IMR-90 (cell line): ENCODE measurements at places on chromosomes 5 and 9. TPM values are rescaled to one million over a fixed set of nuclear protein-coding genes. Genes with fewer than 3 reads are reported as not detected.

ARID3C gene
- total RNA-seq, result not detected in 2 replicates

DNA sequence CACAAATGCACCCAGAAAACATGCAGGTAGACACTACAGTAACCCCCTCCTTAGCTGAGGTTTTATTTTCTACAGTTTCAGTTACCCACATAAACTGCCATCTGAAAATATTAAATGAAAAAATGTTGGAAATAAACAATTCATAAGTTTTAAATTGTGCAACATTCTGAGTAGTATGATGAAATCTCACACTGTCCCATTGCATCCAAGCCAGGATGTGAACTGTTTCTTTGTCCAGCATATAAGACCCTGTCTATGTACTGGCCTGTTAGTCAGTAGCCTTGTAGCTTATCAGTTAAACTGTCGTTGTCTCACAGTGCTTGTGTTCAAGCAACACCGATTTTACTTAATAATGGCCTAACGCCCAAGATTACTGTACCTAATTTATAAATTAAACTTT, 630.5 kb downstream of the ANXA1 start:
- DNase-seq, result no peak

DNA sequence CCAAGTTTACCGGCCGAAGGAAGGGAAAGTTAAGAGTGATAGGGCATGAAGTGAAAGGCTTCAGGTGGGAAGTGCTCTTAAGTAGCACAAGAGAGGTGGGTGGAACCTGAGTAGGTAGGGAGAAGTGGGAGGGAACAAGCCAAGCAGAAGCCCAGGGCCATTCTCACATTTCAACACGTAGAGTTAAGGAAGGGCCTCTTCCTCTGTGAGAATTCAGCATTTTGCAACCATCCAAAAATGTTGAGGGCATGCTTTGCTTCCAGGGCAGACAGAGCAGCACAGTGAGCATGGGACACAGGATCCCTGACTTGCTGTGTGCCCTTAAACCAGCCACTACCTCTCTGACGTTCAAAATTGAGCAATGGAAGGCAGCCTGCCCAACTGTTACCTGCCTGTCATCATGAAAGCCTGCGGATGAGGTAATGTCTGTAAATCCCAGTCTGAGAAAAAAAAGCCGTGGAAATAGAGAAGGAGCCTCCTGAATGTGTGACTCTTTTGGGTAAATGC, 3.3 kb downstream of the CYFIP2 start:
- DNase-seq, result no peak

HMHB1 gene
- total RNA-seq, result not detected in 2 replicates

DNA sequence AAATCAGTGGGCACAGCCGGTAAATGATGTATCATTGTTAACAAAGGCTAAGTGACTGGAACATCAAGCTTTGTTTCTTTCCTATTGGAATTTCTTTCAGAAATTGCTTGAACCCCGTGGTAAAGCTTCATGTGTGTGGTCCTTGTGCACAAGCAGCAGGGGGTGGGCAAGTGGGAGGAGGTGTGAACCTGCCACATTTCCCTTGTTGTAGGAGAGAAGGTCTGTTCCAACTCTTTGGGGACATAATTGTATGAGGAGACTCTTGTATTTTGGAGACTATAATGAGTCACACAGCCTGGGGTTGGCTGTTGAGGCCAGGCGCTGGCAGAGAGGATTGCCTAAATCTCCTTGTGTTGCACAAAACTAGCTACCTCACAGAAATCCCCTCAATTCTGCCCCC, 620.5 kb downstream of the IRX1 start:
- DNase-seq, result no peak

SLIT3 gene
- 0.18 and 0.28 TPM in 2 replicates for total RNA-seq

DNA sequence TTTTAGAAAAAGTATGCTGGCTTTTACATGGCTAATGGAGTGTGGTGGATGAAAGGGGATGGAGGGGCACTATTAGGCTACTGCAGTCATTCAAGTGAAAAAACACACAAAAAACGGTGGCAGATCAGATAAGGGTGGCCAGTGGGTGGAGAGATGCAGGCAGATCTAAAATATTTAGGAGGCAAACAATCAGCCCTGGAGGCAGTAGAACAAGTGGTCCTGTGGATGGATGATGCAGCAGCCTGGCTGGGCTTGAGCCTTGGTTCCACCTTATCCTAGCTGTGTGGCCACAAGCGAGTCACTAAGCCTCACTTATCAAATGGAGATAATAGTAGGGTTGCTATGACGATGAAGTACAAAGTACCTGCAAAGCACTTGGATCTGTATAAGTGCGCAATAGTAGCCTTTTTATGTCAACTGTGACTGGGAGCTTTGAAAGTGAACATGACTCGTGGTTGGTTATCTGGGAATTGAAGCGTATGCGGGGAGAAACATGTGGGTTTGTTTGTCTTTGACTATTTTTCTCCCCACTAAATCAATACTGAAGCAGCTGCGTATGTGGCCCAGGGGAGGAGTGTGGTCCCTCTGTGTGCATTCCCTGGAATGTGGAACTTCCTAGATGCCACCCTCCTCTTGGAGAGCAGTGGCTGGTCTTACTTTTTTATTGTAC, 20.2 kb downstream of the NSG2 start:
- DNase-seq, result no peak

DNA sequence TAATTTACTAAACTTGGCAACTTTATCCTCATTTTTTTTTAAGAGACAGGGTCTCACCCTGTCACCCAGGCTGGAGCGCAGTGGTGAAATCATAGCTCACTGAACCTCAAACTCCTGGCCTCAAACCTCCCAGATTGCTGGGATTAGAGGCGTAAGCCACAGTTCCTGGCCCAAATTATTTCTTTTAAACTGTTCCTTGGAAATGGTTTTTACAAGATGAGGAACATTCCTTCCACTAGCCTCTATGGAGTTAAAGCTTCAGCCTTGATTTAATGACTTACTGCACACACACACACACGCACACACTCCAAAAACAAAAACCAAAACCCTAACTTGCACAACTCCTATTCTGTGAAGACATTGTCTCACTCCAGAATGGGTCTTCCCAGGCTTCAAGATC, 77.2 kb upstream of the TARS1 start:
- DNase-seq, result no peak

IFNA13 gene
- total RNA-seq, result not detected in 2 replicates

HAVCR1 gene
- not detected in 2 replicates for total RNA-seq

- no peak for DNase-seq
These were observed 17.9 kb upstream of the GDNF start for GRCh38 chr5:37857696-37858095.
